ENCODE measurements at places on chromosomes 4 and X.
A peak's percentile ranks its signal among the peaks of the same experiment; 100 is the strongest.

DNA sequence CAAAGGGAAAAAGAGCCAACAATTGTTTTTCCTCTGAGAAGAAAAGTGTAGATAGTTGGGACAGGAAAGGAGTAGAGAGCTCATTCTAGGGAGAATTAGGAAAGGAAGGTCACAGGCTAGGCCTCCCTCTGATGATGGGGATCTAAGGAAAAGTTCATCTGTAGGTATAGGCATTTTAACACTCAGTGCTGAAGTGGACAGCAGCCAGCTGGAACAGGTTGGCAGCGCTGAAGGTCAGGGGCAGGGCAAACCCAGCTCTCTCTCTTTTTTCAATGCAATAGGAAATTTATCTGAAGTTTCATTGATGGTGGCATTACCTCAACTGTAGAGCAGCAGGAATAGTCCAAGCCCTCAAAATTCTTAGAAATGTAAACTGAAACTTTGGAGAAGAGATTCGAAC is 98.5 kb upstream of the ETNPPL start:
- DNase-seq: peak; percentile 11

- no peak for DNase-seq
These were observed 53.8 kb downstream of the TNIP2 start for GRCh38 chr4:2702361-2702760.

DNA sequence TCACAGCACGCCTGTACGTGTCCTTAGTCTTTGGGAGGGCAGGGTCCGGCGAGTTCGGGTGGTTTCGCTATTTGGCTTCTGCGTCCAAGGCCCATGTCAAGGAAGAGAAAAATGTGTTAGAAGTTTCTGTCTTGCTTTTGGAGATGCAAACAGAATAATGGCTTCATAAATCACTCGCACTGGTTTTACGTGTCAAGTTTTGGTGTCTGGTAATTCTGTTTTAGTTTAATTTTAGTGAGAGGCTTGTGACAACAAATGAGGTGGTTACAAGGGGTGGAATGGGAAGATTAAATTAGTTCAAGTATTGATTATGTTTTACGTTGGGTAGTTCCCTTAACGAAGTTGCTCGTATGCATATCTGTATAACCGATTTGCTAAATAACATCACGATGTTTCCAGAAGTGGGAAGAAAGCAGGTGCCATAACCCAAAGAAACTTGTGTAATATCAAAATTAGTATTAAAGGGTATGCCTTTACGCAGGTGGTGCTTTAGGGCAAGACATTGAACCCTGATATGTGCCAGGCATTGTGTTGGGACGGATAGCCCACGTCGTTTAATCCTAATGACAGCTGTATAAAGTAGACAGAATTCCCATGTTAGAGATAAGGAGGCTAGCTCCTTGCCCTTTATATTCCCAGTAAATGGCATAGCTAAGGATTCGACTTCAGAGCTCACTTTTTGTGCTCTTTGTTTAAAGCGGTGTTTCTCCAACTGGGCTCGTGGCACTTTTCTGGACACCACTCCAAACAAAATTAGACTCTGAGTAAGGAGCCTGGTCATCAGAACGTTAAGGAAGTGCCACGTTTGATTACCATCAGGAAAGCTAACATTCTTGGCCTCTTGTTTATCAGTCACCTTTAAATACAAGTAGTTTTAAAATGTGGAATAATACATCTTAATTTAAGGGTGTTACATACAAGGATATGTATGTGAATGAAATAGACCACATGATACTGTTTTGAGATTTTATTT is 843 bp downstream of the RPL34 start:
- DNase-seq: peak; percentile 43

DNA sequence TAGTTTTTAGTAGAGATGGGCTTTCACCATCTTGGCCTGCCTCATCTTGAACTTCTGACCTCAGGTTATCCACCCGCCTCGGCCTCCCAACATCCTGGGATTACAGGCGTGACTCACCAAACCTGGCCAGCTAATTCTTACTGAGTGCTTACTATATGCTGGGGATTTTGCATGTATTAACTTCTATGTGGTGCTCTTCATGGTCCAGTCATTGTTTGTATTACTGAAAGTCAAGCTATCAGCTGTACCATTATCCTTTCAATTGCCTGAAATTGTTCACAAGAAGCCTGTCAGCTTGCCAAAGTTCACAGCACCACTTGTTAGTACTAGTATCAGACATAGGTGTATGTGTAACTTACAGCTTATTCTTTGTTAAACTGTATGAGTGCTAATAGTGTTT is 1272.1 kb downstream of the ARAP2 start:
- DNase-seq: no peak

- DNase-seq: no peak
These were observed 73.0 kb downstream of the EVC start for GRCh38 chr4:5784021-5784420.

DNA sequence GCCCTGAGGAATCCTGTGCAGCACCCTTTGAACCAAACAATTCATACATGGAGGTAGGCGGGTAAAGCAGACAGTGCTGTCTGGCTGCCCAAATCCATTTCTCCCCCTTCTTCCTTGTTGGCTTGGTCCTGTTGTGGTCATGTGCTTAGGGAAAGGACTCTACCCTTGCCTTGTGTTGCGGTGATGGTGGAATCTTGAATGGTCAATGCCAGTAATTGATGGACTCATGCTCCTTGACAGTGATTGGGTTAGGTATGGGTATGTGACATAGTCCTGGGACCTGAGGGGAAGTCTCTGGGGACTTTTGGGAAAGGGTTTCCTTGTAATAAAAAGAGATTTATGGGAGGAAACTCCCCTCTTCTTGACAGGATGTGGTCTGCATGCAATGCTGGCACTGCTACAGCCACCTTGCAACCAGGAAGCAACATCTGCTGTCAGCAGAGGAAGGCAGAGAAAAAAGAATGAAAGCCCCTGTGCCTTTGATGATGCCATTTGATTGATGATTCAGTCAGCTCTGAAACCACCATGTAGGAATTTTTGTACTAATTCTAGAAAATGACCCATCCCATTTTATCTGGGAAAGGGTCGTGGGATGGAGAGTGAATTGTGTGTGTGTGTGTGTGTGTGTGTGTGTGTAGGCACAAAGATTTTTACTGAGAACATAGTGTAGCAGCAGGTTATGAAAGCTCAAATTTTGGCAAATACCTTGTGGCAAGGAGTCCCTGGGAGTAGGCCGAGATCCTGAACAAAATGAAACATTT is 30.0 kb upstream of the HUWE1 start:
- peak; percentile 65 for DNase-seq

- DNase-seq: no peak
These were observed 236.4 kb downstream of the ZC4H2 start for GRCh38 chrX:64739792-64740378.

DNA sequence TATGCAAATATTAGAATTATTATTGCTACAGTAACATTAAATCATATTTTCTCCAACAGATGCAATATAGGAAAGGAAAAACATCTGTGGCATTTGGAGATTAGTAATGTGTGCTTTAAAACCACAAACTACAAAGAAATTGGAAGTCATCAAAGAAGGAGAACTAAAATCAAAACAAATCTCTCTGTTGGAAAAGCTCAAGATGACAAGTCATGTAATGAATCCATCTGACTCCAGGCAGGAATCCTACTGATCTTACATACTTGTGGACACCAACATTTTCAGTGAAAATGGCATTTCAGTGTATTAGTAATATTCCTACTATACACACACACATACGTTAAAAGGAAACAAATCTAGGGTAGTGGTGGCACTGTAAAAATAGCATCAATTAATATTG is 98.2 kb downstream of the SLC39A8 start:
- no peak for DNase-seq

DNA sequence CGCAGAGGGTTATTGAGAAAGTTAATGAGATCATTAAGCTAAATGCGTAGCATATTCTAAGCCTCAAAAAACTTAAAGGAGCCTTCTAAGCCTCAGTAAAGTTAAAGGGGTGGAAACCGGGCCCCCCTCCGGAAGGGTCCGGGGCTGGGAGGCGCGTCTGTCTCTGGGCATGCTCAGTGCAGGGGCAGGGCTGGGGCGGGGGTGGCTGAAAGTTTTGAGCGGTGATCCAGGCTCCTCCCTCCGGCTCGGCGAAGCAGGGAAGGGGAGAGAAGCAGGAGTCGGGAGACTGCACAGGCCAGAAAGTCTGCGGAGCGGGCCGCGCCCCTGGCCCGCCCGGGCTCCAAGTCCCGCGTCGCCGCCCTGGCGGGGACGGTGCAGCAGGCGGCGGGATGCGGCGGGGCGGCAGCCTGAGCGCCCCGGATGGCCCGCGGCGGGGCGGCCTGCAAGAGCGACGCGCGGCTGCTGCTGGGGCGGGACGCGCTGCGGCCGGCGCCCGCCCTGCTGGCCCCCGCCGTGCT is at the start of gene EVC:
Gene EVC (plus strand): TSS at position 241 of the 518 bp plus-strand sequence. CDS start 180 bp downstream, at position 421.
- peak; percentile 81 for DNase-seq

GRCh38 chr4:13844740-13845139 is 217.2 kb upstream of the BOD1L1 start:
- peak; percentile 30 for DNase-seq

- peak; percentile 55 for DNase-seq
These were observed 2.3 kb upstream of the METTL14 start for GRCh38 chr4:118682928-118683327.

DNA sequence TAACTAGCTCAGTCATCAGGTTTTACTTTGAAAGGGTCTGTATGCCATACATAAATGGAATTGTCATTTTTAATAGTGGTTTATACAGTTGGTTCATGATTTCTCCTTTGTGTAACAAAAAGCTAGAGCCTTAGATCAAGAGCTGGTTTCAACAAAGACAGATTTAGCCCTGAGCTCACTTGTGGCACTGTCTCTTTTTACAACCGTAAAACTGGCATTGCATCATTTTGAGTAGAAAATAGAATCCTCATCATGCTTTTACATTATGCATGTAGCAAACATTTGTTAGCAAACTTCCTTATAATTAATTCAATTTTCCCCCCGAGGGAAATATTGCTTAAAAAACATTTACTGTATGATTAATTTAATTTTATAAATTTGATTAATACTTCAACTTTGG is 1871.5 kb downstream of the ARAP2 start:
- no peak for DNase-seq

- no peak for DNase-seq
These were observed 147.9 kb downstream of the PTCHD1 start for GRCh38 chrX:23482561-23482960.

DNA sequence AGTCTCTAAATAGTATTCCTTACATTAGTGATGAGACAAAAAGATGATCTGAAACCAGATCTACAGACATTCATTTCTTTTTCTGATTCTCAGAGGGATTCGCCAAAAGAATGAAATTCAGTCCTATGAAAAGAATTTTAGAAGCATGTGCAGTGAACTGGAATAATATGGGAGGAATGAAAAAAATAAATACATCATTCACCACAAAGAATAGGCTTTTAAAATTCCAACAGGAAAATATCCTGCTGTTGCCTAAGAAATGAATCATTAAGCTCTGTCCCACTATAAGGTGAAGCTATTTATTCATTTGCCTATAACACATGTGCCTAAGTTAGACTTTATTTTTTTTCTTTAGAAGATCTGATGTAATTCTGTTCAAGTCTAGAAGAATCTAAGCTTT is 165.9 kb downstream of the IL15 start:
- DNase-seq: peak; percentile 94

- no peak for DNase-seq
These were observed 167.2 kb downstream of the CEP135 start for GRCh38 chr4:56115898-56116297.

All from fibroblast of lung (primary cell).